ENCODE measurements at places on chromosomes 6 and 20.

DNA sequence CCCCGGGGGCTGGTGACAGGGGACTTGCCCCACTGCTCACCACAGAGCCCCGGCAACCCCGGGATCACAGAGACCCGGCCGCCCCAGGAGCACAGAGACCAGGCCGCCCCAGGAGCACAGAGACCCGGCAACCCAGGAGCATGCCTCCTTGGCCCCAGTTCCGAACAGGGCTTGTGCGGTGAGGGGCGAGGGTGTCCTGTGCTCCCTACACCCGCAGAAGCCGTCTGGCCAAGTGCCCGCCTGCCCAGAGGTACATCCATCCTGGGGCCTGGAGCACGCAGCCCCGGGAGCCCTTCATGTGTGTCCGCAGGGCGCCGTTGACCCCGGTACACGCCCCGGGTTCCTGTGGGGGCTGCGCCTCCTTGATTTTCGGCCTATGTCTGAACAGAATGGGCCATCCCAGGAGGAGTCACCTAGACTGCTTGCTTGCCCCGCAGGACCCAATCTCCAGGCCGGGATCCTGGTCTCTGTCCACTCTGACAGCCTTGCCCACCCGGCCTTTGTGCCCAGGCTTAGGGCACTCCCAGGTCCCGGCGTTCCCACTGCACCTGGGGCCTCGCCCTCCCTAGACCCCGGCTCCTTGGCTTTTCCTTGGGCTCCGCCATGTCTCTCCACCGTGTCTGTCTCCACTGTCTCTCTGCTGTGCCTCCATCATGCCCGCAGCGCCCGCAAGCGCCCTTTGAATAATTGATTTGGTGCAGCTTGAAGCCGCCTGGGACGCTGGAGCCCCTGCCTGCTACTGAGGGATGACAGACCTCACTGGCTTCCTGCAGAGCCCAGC lies 219.8 kb downstream of the ERMARD start:
- DNase-seq: no peak

GRCh38 chr6:35044145-35044745 lies 96.9 kb downstream of the TCP11 start:
- no peak for DNase-seq

GRCh38 chr20:12924126-12924525 lies 84.6 kb upstream of the SPTLC3 start:
- no peak for DNase-seq

DNA sequence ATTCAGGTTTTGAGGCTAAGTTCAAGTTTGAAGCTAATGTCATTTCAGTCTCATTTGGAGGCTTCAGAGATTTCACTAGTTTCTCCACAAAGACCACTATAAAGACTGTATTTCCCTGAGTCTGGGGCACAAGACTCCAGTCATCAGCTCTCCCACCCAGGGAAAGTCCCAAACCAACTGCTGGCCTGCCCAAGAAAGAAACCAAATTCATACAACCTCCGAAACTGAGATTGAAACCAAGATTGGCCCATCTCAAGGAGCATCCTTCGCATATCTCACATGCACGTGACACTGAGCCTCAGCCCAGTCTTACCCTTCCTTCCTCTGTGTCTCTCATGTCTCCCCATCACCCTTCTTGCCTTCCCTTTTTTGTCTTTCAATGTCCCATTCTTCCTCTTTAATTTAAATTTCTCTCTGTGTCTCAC lies 3.5 kb upstream of the LTA start:
- no peak for DNase-seq

- no peak for DNase-seq
Measured at GRCh38 chr6:70520575-70520974, 46.2 kb upstream of the SDHAF4 start.

DNA sequence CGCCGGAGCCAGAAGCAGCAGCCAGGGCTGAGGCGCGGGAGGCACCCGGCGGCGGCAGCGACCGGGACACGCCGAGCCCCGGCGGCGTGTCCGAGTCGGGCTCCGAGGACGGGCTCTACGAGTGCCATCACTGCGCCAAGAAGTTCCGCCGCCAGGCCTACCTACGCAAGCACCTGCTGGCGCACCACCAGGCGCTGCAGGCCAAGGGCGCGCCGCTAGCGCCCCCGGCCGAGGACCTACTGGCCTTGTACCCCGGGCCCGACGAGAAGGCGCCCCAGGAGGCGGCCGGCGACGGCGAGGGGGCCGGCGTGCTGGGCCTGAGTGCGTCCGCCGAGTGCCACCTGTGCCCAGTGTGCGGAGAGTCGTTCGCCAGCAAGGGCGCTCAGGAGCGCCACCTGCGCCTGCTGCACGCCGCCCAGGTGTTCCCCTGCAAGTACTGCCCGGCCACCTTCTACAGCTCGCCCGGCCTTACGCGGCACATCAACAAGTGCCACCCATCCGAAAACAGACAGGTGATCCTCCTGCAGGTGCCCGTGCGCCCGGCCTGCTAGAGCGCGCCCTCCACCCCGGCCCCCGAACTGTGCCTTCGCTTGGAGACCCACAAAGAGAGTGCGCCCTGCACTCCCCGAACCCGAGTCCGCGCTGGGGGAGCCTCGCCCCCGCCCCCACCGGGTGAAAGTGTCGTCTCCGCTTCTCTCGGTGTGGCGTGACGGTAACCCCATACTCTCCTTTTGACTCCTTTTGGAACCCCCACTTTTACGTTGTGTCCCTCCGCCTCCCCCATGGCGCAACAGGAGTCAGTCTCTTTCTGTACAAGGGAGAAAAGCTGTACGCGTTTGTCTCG lies 1.6 kb downstream of the INSM1 start:
- DNase-seq: no peak
